ENCODE measurements at places on chromosomes 5 and 9. TPM values are rescaled to one million over a fixed set of nuclear protein-coding genes. Genes with fewer than 3 reads are reported as not detected.

The MAMDC2 gene
- 0.81 TPM for total RNA-seq

The NSG2 gene
- total RNA-seq: not detected

The CACNA1B gene
- total RNA-seq: not detected

The FOXD4L4 gene
- total RNA-seq: not detected

Measured in cardiac ventricle fibroblast (primary cell).